Stimulated activated CD4-positive, alpha-beta T cell treated with anti-CD3 and anti-CD28 coated beads, Interleukin-1b, Interleukin-23, amount 100 ng/mL, for 4 hours (primary cell): ENCODE measurements at places on chromosomes 2 and 18.

DNA sequence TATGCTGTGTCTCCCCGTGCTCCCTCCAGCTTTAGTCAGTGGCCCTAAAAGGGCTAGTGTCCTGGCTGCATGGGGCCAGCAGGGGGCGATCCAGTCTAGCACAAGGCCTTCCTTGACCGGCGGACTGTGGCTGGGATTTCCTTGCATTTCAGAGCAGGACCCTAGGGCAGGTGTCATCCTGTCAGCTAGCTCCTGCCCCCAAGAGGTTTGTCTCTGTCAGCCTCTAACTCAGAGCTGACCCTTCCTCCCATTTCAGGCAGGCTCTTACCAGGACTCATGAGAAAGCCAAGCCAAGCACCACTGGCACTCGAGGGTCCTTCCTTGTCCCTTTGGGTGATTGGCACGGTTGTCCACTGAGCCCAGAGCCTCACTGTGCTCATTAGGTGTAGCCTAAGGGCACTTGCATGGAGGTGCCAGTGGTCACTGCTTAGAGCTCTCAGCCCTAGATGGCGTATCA lies 140.3 kb downstream of the RPIA start:
- no peak for DNase-seq

GRCh38 chr2:233803292-233803911 lies 25.3 kb downstream of the MROH2A start:
- no peak for DNase-seq

DNA sequence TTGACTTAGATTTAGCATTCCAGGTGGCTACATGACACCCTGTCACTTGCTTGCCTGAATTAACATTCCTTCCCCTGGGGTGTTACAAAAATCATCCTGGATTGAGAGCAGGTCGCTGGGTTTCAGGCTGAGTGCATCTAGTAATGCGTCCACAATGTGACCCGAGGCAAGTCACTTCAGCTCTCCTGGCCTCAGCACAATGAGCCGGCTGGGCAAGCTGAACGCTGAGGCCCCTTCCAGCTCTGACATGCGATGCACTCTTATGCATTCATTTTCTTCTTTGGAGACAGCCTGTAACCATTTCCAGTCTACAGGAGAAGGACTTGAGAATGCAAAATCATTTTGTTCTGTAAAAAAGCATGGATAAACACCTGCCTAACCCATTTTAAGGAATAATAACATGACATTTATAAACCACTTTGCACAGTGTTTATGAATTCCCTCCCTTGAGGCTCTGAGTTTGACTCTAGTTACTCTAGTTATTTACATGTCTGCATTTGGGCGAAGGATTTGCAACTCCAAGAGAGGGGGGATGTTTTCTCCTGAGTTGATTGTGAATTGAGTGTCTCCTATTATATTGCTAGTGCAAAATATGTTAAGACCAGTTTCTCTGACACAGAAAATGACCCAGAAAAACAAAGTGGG lies 63.0 kb upstream of the CPO start:
- no peak for DNase-seq

DNA sequence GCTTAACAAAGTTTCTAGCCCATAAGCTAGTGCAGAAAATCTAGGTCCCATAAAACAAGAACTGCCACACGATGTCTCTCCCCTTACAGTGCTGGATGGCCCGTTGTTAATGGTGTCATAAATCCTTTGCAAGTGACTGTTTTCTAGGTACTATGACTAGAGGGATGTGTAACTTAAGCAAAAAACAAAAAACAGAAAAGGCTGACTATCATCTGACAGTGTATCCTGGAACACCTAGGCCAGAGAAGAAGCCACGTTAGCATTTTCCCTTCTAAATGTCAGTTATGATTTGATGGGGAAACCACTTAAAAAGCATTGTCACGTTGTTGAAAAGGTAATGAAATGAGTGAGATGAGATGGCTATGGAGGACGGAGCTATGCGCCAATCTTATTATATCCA lies 2.4 kb downstream of the CASP8 start:
- no peak for DNase-seq

DNA sequence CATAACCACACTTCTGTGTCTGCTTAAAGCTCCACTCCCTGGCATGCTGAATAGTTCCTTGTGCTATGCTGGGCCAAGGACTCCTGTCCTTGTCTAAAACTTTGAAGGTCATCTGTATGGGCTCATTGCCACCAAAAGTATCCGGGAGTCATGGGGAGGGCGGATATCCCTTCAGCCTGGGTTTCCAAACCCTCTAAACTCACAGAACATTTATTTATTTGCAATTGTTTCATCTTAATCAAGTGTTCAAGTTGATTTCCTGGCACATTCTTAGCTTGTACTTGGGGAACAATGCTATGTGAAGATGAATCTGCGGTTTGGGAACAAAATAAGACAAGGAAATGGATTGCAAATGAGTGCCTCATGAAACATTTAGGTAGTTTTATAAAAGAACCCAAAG lies 1.8 kb downstream of the NOSTRIN start:
- no peak for DNase-seq

DNA sequence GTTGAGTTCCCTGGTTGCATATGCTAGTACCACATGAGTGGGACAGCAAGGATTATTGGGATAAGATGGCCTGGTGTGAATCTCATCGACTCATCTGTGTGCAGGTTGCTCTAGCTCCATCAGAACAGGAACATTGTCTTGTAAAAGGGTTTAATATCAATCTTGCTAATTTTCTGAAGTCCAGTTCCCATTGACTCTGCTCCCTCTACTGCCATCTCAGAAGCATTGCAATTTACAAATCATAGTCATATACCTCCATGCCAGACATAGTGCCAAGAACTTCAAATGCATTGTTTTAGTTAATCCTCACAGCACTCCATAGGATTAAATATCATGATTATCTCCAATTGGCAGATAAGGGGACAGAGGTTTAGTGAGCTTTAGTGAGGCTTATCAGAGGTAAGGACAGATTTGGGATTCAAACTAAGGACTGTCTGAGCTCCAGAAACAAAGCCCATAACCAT lies 4.8 kb upstream of the STAT4 start:
- DNase-seq: no peak

GRCh38 chr18:24018299-24018886 lies 3.8 kb downstream of the TTC39C start:
- no peak for DNase-seq

DNA sequence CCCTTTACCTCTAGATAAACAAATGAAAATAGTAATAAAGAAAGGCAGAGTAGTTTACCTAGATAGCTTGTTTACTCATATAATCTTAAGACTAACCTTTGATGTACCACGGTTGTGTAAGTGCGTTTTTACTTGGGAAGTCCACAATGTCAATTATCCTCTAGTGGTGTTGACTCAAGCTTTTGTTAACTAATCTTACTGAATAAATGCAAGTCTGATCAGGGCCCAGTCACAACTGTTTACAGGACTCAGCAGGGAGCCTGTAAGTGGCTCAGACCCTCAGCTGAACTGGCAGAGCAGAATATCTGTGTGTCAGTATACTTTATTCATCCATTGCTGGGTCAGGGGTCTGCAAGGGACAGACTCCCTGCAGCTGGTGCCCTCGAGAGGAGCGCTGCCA lies 98.1 kb upstream of the ACAA2 start:
- DNase-seq: no peak

DNA sequence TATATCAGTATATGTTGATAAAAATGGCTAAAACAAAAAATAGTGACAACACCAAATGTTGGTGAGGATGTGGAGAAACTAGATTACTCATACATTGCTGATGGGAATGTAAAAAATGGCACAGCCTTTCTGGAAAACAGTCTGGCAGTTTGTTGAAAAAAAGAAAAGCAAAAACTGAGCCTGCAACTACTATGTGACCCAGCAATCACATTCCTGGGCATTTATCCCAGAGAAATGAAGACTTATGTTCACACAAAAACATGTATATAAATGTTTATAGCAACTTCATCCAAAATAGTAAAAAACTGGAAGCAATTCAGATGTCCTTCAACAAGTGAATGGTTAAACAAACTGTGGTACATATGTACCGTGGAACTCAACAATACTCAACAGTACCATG lies 7.5 kb upstream of the KDSR start:
- DNase-seq: no peak

- no peak for DNase-seq
Observed at GRCh38 chr2:218263817-218264641, 3.2 kb downstream of the GPBAR1 start.

DNA sequence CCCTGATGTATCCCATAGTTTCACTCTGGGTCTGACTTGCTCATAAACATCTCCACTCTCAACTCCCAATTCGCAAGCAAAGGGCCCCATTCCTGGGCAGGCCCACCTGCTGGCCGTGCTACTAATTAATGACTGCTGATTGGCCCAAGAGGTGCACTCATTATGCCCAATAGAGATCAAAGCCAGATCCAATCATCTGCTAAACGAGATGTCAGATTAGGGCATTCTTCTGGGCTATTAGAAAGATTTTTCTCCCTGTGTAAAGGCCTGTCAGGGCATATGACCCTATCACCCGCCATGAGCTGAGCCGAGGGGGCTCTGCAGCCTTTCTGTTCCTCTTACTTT lies 103.4 kb upstream of the HAAO start:
- no peak for DNase-seq

DNA sequence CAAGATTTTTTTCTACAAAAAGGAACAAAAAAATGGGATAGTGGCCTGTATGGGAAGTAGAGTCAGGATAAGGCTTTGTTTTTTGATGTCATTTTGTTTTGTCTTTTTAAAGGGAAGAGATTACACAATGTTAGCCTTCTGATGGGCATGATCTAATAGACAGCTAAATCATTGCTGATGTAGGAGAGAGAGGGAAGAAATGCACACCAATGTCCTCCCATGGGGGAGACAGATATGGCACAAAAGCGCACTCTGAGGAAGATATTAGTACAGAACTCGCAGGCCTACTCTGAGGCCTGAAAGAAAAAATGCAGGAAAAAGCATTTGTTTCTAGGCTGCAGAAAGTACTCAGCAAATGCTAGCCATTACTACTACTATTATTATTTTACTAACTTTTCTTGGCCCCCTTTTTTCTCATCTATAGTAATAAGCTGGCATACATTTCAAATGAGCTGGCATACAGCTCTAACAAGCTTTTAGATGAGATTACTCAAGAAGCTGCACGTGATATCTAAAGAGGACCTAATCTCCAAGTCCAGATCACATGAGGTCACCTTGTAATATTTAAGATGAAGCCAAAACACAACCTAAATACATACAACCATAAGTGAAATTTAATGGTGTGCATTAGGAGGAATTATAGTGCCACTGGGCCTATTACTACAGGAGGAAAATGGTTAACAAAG lies 269.4 kb upstream of the TANK start:
- DNase-seq: no peak

GRCh38 chr2:231575612-231576256 lies 16.9 kb upstream of the TEX44 start:
- no peak for DNase-seq

DNA sequence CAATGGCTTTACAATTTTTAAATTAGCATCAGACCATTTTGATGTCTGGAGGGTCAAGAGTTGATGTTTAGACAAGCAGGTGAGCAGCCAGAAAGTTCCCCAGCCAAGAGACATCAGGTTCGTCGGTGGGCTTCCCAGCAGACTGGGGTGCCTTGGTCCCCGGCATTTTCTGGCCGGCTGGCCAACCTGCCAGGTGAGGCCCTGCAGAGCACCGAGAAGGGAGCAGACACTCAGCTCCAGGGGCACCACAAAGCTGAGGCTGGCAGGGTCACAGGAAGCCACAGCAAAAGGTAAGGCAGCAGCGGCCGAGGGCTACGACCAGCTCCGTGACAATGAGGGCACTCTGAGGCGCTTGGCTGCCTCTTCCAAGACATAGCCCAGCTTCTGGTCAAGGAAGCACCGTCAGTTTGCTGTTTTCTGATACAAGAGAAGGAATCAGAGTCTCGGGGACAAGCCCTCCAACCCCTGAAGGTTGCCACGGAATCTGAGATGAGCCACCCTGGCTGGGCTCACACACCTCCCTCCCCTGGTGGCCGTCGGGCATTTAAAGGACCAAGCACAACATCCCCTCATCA lies 229.0 kb downstream of the MGAT5 start:
- DNase-seq: no peak

DNA sequence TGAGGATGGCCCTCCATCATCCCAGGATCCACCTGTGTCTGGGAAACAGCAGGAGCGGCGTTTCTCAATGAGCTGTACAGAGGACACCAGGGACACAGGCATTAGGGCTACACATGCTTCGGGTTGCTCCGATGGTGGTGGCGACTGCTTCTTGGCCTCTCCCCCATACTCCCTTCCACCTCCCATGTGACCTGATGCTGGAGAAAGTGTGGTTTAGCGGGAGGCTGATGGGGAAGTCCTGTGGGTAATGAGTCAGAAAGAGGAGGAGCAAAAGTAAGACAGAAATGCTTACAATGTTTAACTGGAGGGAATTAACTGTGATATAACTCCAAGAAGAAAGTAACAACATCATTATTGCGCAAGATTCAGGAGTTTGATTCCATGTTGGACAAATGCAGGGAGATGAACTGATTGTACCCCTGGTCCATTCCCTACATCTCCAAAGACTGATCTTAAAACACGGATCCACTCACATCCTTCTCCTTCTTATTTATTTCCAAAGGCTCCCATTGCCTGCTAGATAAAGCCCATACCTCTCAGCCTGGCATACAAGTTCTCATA lies 186.6 kb downstream of the NRP2 start:
- no peak for DNase-seq

GRCh38 chr2:111687911-111688310 lies 196.1 kb downstream of the ANAPC1 start:
- no peak for DNase-seq

DNA sequence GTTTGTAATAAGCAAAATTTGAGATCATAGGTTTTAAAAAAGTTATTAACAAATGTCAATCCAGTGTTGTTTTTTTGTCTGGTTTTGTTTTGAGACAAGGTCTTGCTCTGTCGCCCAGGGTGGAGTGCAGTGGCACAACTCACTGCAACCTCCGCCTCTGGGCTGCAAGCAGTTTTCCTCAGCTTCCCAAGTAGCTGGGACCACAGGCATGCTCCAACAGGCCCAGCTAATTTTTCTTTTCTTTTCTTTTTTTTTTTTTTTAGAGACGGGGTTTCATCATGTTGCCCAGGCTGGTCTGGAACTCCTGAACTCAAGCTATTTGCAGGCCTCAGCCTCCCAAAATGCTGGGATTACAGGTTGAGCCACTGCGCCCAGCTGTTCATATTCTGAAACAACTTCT lies 31.3 kb downstream of the GALNT3 start:
- DNase-seq: no peak

DNA sequence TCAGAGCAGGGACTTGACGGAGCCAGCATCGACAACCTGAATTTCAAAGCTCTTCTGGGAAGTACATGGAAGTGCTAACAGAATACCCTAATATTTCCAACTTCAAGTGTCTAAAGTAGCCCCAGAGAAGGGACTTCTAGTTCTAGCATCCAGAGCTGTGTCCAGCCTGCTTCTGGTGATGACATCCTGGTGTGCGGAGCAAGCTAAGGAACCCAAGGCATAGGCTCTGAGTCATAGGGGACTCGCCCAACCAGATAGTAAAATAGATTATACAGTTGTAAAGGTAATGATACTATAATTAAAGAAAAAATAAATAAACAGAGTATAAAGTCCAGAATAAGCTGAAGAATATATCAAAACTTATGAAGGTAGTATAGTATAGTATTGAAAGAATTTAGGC lies 108.1 kb upstream of the SERPINE2 start:
- DNase-seq: no peak

GRCh38 chr2:39059366-39059952 lies 61.4 kb downstream of the SOS1 start:
- no peak for DNase-seq
